ENCODE measurements at places on chromosomes 1 and 21.

DNA sequence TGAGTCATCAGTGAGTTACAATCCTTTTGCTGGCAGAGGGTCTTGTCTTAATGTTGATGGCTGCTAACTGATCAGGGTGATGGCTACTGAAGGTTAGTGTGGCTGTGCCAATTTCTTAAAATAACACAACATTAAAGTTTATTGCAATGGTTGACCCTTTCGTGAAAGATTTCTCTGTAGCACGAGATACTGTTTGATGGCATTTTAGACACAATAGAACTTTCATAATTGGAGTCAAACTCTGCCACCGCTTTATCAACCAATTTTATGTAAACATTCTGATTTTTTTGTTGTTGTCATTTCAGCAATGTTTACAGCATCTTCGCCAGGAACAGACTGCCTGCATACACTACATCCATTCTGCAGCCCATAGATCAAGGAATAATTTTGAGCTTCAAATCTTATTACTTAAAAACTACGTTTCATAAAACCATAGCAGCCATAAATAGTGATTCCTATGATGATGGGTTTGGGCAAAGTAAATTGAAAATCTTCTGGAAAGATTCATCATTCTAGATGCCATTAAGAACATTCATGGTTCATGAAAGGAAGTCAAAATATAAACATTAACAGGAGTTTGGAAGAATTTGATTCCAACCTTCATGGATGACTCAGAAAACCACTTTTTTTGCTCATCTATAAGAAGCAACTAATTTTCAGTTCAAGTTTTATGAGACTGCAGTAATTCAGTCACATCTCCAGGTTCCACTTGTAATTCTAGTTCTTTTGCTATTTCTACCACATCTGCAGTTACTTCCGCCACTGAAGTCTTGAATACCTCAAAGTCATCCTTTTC lies 85.9 kb downstream of the TYW3 start:
- no peak for DNase-seq

DNA sequence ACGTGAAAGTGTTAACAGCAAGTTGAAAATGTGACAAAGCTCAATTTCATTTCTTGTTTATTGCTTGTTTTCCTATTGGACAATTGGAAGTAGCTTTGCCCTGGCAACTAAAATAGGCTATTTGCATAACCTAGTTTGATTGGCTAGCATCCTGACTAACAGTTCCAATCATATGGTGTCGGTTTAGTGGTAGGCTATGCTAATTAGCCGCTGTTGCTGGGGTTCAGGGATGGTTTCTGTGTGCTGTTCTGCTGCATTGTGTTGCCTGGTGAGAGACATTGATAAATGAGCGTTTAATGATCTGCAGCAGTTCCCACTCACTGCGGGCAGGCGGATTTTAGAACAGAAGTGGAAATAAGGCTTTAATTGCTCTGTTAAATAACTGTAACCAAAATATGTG lies 68.5 kb downstream of the DYRK1A start:
- DNase-seq, result peak; percentile 48

- no peak for DNase-seq
These were observed 25.3 kb downstream of the ZFYVE9 start for GRCh38 chr1:52166996-52167753.

GRCh38 chr1:147504801-147505311 lies 36.4 kb upstream of the BCL9 start:
- no peak for DNase-seq

GRCh38 chr1:205763980-205764379 lies 11.3 kb downstream of the RAB29 start:
- no peak for DNase-seq
